ENCODE measurements at places on chromosomes 2 and 18.

- H3K4me1 ChIP-seq, result no peaks in the 10 kb centered on the region
- no peak overlapping the region for H3K4me3 ChIP-seq
- H3K27ac ChIP-seq, result no peak overlapping the region
- H3K36me3 ChIP-seq, result no peaks in the 10 kb centered on the region
- no peak for DNase-seq
These were observed 285.1 kb downstream of the TMX3 start for GRCh38 chr18:68429841-68430240.

GRCh38 chr18:13566941-13567746 lies 159.2 kb downstream of the FAM210A start:
- no peak for DNase-seq
- peak overlapping the region; percentile 34 for H3K27ac ChIP-seq
- no peaks in the 10 kb centered on the region for H3K36me3 ChIP-seq

GRCh38 chr2:102449370-102449974 lies 23.6 kb upstream of the SLC9A4 start:
- H3K27ac ChIP-seq, result no peak overlapping the region
- H3K4me3 ChIP-seq, result no peak overlapping the region
- no peaks in the 10 kb centered on the region for H3K27me3 ChIP-seq
- DNase-seq, result peak; percentile 24

DNA sequence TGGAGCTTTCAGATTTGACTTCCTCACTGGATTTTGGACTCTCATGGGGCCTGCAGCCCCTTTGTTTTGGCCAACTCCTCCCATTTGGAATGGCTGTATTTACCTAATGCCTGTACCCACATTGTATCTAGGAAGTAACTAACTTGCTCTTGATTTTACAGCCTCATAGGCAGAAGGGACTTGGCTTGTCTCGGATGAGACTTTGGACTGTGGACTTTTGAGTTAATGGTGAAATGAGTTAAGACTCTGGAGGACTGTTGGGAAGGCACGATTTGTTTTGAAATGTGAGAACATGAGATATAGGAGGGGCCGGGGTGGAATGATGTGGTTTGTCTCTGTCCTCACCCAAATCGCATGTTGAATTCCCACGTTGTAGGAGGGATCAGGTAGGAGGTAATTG lies 233.4 kb upstream of the GALNT5 start:
- no peaks in the 10 kb centered on the region for H3K4me1 ChIP-seq
- H3K27ac ChIP-seq, result no peak overlapping the region
- no peaks in the 10 kb centered on the region for H3K36me3 ChIP-seq
- H3K27me3 ChIP-seq, result no peaks in the 10 kb centered on the region

DNA sequence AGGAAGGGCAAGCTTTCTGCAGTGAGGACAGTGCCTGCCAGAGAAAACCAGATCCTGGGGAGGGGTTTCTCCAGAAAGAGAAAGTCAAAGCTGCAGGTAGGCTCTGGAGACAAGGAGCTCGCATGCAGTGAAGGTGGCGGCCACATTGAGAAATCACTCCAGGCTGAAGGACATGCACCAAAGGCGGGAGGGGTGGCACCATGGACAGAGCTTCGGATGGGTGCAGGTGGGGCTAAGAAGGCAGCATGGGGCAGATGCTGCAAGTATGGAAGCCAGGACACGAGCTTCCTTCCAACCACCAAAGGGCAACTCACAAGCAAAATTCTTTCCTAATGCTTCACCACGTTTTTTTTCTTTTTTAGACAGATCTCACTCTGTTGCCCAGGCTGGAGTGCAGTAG lies 104.4 kb upstream of the SLC35G4 start:
- DNase-seq, result no peak
- H3K4me3 ChIP-seq, result no peak overlapping the region
- no peaks in the 10 kb centered on the region for H3K4me1 ChIP-seq
- H3K36me3 ChIP-seq, result no peaks in the 10 kb centered on the region
- no peak overlapping the region for H3K27ac ChIP-seq

DNA sequence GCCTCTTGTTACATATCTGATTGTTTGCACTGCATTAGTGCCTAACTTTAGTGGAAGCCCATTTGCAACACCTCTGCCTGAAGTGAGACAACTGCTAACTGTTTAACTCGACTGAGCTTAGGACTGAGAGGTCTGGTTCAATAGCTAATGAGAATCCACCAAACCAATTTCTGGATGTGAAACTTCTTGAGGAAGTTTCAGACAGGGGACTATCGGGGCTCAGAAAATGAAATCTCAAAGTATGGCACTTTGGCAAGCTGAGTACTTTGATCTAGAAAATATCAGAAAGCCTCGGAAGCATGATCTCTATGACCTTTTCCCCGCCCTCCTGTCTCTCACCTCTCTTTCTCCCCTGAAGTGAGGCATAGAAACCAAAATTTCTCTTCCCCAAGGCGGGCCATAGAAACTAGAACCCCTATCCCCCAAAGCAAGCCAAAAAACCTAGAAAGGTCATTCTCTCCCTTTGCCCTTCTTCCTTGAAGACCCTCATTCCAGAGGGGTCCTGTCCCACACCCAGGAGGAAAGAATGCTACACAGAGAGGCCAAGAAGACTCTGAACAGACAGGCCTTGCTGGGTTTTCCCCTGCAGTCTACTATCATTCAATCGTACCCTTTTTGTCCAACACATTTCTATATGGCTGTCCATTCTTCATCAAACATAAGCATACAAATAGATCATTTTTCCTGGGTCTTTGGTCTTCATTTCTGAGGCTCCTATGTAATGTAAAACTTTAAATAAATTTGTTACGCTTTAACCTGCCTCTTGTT lies 69.6 kb upstream of the CREB1 start:
- H3K27ac ChIP-seq, result no peak overlapping the region
- H3K27me3 ChIP-seq, result no peaks in the 10 kb centered on the region
- H3K4me3 ChIP-seq, result no peak overlapping the region
- no peak for DNase-seq
- H3K4me1 ChIP-seq, result no peaks in the 10 kb centered on the region
- H3K36me3 ChIP-seq, result no peaks in the 10 kb centered on the region

DNA sequence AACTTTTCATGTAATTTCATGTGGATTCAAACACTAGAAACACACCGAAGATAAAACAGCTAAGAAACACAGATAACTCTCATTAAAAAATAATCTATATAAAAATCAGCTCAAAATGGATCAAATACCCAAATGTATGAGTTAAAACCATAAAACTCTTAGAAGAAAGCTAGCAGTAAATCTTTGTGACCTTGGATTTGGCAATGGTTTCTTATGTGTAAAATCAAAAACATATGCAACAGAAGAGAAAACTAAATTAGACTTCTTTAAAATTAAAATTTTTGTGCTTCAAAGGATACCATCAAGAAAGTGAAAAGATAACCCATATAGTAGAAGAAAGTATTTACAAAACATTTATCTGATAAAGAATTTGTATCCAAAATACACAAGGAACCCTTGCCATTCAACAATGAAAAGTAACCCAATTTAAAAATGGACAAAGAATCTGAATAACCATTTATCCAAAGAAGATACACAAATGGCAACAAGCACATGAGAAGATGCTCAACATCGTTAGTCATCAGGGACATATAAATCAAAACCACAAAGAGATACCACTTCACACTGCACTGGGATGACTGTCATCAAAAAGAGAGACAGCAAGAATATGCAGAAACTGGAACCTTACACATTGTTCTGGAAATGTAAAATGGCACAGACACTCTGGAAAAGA lies 27.5 kb downstream of the GAREM1 start:
- no peaks in the 10 kb centered on the region for H3K36me3 ChIP-seq
- H3K27me3 ChIP-seq, result no peaks in the 10 kb centered on the region
- H3K4me3 ChIP-seq, result no peak overlapping the region
- DNase-seq, result no peak
- H3K27ac ChIP-seq, result no peak overlapping the region

GRCh38 chr2:240165034-240165433 lies 24.6 kb upstream of the OTOS start:
- H3K4me3 ChIP-seq, result no peak overlapping the region
- no peak overlapping the region for H3K27ac ChIP-seq
- no peaks in the 10 kb centered on the region for H3K27me3 ChIP-seq
- no peak for DNase-seq
- H3K4me1 ChIP-seq, result no peaks in the 10 kb centered on the region

DNA sequence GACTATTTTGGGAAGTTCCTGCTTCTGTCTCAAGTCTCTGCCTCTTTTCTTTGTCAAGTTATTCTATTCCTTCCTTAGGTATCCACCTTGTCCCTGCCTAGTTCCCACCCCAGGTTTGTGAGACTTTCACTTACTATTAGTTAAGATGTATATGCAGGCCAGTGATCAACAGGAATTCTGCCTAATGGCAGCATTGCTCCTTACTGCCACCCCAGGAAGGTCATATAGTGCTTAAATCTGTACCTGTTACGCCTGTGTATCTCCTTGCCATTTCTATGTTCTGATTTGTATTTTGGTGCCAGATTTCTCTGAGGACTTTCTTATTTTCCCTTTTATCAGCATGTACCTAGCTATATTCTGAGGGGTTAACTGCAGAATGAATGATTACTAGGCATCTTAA lies 746.0 kb upstream of the TMEFF2 start:
- no peaks in the 10 kb centered on the region for H3K4me1 ChIP-seq
- no peak for DNase-seq
- H3K36me3 ChIP-seq, result no peaks in the 10 kb centered on the region
- no peak overlapping the region for H3K4me3 ChIP-seq
- no peaks in the 10 kb centered on the region for H3K27me3 ChIP-seq

DNA sequence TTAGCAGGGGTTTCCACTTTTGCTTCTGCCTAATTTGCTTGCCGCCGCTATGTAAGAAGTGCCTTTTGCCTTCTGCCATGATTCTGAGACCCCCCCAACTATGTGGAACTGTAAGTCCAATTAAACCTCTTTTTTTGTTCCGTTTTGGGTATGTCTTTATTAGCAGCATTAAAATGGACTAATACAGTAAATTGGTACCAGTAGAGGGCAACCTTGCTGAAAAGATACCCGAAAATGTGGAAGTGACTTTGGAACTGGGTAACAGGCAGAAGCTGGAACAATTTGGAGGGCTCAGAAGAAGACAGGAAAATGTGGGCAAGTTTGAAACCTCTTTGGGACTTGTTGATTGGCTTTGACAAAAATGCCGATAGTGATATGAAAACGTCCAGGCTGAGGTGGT lies 216.1 kb upstream of the FSIP2 start:
- no peaks in the 10 kb centered on the region for H3K36me3 ChIP-seq
- H3K4me1 ChIP-seq, result no peaks in the 10 kb centered on the region
- no peak overlapping the region for H3K4me3 ChIP-seq
- no peak overlapping the region for H3K27ac ChIP-seq
- no peak for DNase-seq

DNA sequence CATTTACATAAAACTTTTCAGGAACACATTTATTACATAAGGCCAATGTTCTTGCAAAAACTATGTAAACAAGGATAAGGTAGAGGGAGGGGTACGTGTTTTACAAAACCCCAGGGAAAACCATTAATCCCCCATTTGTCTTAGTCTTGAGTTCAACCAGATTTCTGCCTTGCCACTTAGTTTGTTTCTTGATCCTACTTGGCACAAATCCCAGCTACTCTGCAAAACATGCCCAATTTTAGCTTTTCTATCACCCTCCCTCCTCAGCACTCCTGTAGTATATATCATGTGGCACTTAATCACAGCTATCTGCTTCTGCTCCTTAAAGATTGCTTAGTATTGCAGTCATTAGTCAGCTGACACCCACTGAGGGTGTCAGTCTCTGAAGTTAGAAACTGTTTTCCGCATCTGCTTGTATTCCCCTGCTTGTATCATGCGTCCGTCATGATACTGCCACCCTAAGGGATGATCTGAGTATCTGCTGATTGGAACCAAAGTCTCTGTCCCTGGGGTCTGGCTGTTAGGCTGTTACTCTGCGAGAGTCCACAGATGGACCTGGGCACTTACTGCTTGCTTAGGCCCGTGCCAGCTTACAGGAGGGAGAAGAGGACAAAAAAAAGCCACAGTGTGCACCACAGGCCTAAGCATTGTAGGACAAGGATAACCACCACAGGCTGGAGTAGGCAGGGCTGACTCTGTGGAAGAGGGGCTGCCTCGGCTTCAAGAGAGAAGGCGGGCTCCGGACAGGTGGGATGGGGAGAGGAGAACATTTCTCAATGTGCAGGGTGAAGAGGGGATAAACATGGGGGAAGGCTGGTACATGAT lies 82.2 kb downstream of the EPAS1 start:
- peaks cover 9% of the 10 kb centered on the region for H3K36me3 ChIP-seq
- H3K27me3 ChIP-seq, result no peaks in the 10 kb centered on the region
- no peak overlapping the region for H3K4me3 ChIP-seq
- DNase-seq, result no peak
- H3K4me1 ChIP-seq, result peaks cover 5% of the 10 kb centered on the region

DNA sequence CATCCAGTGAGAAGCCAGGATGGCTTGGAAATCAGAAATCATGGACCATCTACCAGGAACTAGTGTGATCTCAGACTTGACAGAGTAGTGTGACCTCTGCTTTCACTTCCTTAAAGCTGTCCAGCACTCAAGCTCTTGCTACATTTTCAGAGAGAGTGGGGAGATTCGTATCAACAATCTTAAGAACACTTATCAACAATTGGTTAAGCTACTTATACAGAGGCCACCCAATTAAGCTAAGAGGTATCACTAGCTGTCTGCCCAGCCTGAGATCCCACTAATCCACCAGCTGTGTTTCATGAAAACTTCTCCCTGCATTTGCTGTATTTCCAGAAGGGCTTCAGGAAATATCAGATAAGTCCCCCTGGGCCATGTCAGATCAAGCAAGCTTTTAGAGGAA lies 4.2 kb downstream of the RPRM start:
- H3K4me1 ChIP-seq, result no peaks in the 10 kb centered on the region
- H3K27me3 ChIP-seq, result no peaks in the 10 kb centered on the region
- H3K36me3 ChIP-seq, result no peaks in the 10 kb centered on the region
- no peak overlapping the region for H3K4me3 ChIP-seq
- H3K27ac ChIP-seq, result no peak overlapping the region

DNA sequence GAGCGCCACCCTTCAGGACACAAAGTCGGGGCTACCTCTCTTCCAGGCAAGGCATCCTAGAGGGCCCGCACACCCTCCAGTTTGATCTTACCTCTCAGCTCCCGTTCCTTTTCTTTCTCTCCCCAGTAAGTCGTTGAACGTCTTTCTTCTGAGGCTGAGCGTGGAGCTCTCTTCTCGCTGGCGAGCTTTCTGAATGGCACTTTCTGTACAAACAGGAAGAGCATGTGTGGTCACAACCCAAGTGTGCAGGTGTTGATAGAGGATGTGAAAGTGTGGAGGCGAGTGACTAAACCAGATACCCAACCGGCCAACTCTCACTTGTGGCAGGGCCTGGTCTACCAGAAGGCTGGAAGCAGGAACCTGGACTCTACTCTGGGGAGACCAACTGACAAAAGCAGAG lies at the start of gene AFF3:
Gene AFF3, minus strand, starts transcription at position 198 of the 400 bp plus-strand sequence. CDS start 38,136 bp downstream, outside the sequence.
- no peaks in the 10 kb centered on the region for H3K36me3 ChIP-seq
- DNase-seq, result no peak
- H3K4me1 ChIP-seq, result no peaks in the 10 kb centered on the region
- H3K27me3 ChIP-seq, result no peaks in the 10 kb centered on the region
- H3K27ac ChIP-seq, result no peak within 1 kb of the TSS

DNA sequence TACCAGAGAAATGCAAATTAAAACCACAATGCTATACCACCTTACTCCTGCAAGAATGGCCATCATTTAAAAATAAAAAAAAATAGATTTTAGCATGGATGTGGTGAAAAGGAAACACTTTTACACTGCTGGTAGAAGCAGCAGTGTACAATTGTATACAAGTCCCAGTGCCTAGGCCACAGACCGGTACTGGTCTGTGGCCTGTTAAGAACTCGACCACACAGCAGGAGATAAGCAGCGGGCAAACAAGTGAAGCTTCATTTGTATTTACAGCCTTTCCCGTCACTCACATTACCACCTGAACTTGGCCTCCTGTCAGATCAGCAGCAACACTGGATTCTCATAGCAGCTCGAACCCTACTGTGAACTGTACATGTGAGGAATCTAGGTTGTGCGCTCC lies 60.7 kb upstream of the DSC1 start:
- H3K4me3 ChIP-seq, result no peak overlapping the region
- H3K4me1 ChIP-seq, result no peaks in the 10 kb centered on the region
- DNase-seq, result no peak
- no peaks in the 10 kb centered on the region for H3K36me3 ChIP-seq
